ENCODE measurements at places on chromosomes 16 and 17.

GRCh38 chr16:31428279-31428597 is at the start of gene COX6A2:
Gene COX6A2 (minus strand): TSS chr16:31428360. CDS start chr16:31428325, 35 bp downstream.
- no peak for DNase-seq

DNA sequence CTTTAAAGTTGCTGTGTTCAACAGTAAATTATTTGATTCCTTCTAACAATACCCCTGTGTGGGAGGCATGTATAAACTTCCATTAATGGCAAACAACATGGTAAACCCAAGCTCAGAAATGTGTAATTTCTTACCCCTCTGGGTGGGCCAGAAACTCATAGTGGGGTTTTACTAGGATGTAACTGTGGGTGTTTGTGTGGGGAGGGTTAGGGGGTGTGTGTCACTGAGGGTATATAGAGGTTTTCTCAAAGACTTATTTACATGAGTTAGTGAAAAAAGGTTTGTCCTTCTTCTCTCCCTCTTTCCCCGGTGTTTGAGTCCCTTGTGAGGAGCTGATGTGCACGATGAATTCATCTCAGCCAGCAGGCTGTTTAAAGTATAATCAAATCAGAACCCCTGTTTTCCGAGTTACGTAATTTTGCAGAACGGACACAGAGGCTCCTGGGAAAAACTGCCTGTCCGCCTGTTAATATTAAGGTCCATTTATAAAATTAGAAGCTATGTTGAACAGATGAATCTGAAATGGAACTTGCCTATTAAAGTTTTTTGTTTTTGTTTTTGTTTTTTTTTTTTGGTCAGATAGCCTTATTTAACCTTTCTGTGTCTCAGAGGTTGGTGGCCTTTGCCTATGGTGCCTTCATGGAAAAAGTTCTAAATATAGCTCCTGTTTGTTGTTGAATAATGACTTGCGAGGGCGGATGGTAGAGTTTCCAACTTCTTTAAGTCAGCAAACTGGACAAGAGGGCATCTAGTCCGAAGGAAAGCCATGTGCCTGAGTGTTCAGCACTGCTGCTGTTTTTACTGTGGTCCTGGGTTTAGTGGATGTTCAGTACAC is 73.3 kb downstream of the MSI2 start:
- no peak for DNase-seq

DNA sequence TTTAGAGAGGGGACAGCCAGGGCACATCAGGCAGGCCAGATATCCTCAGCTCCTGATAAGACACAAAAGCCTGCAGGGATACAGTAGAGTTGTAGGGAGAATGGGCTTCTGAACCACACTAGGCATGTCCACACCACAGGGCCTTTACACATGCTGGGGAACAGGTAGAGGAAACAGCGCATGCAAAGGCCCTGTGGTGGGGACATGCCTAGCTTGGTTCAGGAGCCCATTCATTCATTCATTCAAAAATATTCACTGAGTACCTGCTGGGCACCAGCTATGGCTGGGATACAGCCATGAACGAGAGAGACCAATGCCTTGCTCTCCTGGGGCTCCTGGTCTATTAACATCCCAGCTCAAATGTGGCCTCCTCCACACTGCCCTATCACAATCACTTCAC is 4.4 kb downstream of the CPNE2 start:
- DNase-seq: no peak

DNA sequence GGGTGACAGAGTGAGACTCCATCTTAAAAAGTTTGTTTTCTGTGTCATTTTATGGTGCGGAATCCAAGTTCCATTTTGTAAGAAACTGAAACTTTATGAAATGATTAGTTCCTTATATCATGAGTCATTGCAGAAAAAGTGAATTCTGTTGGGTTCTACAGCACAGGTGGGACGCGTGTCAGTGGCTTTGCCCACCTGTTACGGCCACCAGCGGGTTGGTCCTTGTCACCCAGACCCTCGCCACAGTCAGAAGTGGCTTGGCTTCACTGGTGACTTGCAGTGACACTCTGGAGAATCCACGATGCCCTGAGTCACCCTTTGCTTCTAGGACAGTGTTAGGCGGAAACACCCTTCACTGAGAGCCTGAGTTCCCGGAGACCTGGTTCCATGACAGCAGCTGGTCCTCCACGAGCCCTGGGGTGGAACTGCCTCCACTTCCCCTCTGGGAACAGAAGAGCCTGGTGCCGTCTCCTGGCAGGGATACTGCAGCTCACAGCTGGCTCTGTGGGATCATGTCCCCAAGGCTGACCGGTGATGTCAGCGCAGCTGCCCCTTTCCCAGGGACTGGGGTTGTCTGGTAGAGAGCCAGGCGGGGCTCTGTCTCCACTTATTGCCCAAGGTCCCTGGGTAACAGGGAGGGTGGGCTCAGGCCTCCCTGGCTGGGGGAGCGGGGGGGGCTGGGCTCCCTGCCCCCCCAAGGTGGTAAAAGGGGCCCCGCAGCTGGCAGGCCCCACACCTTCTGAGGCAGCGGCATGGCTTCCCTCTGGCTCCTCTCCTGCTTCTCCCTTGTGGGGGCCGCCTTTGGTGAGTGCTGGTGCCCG is at the start of gene CTRB1:
Gene CTRB1, plus strand, starts transcription at position 733 of the 821 bp plus-strand sequence. Its CDS starts 20 bp downstream, at position 753.
- DNase-seq: no peak

- no peak for DNase-seq
Measured at GRCh38 chr17:81832608-81833159, 407 bp downstream of the MCRIP1 start.
